Hindlimb muscle (tissue), 1 donor: ENCODE measurements at places on chromosomes 2 and 18. TPM values are rescaled to one million over a fixed set of nuclear protein-coding genes. Genes with fewer than 3 reads are reported as not detected.

- DNase-seq: no peak
Measured at GRCh38 chr2:151928380-151928779, 100.2 kb upstream of the ARL5A start.

DNA sequence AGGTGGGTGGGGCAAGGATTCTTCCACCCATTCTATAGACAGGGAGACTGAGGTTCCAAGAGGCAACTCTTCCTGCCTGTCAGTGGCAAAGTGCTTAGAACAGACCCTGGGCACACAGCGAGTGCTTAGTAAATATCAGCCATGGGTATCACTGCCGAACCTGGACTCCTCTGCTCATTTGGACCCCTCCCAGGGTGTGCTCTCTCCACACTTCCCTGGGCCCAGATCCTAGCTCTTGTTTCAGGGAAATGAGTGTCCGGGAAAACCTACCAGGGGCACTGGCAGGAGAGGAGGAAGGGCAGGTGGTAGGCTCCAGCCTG lies 136.3 kb downstream of the CYP26B1 start:
- no peak for DNase-seq

GRCh38 chr2:43464590-43464989 lies 131.2 kb downstream of the THADA start:
- no peak for DNase-seq

DNA sequence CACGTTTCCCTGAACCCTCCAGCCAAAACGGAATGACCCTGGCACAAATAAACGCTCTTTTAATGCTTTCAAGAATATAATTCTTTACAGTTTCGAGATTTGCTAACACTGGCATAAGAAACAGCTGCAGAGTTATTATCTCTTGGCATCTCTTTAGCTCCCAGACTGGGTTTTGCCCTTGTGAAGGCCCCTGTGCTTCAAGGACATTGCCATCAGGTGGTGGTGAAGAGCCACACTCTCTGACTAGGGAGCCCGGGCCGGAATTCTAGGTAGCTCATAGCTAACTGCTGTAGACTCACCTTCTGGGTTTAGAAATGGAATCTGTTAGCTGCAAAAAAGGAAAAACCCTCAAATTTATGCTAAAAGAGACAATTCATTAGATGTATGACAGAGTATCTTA lies 13.3 kb upstream of the GALNT14 start:
- no peak for DNase-seq

- DNase-seq: no peak
Measured at GRCh38 chr2:120235681-120236080, 12.5 kb upstream of the TMEM185B start.

DNA sequence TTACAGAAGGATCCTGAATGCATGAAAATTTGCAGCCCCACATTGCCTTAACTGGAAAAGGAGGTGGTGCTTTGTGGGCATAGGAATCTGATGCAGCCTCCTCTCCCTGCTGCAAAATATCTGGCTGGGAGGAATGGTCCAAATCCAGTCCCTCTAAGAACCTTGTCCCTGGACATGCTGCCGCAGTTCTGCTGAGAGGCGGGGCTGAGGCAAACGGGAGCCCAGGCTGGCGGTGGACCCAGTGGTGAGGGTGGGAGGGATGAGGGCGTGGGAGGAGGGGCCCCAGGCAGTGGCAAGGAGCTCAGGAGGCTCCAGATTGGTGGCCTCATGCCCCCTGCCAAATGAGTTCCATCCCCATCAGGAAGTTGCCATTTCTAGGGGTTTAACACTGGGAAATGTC lies 36.2 kb downstream of the ZAP70 start:
- DNase-seq: no peak

- DNase-seq: no peak
Measured at GRCh38 chr18:1026930-1027329, 122.3 kb downstream of the ADCYAP1 start.

- peak; percentile 77 for DNase-seq
Measured at GRCh38 chr2:76599732-76600368, 889.1 kb upstream of the GCFC2 start.

- no peak for DNase-seq
Measured at GRCh38 chr2:241891988-241892298, 22.4 kb downstream of the RTP5 start.

- no peak for DNase-seq
Measured at GRCh38 chr2:11808016-11808400, 61.6 kb downstream of the LPIN1 start.

DNA sequence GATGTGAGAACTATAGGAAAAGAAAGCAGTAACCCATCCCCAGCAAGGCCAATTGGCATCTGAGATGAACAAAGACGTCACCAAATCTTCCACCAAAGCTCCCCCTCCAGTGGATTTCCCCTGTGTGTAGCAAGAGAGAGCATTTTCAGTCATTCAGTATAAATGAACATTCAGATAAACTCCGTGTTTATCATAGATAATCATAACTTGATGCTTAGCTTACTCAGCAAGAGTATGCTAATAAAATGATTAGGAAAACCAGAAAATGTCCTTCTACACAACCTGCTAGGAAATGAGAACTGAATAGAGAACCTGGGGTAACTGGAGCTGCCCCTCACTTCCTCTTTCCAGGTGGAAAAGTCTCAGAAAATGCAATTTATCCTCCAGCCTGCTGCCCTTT lies 198.0 kb upstream of the CCDC150 start:
- no peak for DNase-seq

DNA sequence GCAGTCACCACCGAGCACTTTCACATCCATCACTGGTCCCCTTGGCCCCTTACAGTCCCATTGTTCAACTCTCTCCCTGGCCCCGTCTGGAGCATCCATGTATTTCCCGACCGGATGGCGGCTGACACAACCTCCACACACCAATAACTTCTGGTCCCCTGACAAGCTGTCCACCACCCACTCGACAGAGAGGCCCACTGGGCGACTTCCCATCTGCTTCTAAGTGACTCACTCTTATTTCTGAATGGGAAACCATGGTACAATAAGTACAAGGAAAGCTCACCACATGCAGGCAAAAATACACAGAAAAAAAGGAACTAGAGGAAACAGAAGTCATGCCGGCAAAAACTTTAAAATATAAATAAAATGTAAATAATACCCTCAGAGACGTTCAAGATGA lies 82.9 kb upstream of the RAB12 start:
- no peak for DNase-seq

RAB27B gene
- 0.30 TPM for polyA plus RNA-seq

GRB14 gene
- 2.4 TPM for polyA plus RNA-seq
